ENCODE measurements at places on chromosomes 13 and 19.

DNA sequence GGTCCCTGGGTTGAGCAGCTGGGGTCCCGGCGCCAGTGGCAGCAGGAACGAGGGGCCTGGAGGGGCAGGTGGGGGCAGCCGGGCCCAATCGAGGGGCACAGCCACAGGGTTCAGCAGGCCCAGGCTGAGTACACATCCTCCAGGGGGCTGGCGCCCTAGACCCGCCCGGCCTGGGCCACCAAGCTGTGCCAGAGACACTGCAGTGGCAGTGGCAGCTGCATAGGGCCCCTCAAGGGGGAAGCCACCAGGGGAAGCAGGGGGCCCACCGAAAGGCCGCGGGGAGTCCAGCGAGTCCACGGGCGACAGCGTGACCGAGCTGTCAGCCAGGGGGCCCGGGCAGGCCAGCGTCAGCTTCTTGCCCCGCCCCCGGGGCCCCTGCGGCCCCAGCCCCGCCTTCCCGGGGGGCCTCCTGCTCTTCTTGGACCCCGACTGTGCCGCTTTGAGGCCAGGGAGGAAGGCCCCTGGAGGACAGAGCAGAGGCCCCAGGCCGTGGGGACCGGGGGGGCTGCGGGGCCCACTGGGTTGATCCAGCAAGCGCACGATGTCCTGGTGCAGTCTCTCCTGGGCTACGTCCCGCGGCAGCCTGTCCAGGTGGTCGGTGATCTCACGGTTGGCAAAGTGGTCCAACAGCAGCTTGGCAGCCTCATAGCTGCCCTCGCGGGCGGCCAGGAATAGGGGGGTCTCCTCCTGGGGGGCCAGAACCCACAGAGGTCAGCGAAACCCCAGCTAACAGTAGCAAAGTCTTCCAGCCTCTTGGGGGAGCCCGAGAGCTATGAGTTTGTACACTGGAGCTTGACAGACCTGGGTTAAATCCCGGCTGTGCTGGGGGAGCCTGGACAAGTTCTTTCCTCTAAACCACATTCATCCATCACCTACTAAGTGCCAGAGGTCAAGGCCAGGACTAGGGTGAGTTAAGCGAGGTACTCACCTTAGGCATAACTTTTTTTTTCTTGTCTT lies 39.5 kb downstream of the NOTCH3 start:
- no peak for DNase-seq

DNA sequence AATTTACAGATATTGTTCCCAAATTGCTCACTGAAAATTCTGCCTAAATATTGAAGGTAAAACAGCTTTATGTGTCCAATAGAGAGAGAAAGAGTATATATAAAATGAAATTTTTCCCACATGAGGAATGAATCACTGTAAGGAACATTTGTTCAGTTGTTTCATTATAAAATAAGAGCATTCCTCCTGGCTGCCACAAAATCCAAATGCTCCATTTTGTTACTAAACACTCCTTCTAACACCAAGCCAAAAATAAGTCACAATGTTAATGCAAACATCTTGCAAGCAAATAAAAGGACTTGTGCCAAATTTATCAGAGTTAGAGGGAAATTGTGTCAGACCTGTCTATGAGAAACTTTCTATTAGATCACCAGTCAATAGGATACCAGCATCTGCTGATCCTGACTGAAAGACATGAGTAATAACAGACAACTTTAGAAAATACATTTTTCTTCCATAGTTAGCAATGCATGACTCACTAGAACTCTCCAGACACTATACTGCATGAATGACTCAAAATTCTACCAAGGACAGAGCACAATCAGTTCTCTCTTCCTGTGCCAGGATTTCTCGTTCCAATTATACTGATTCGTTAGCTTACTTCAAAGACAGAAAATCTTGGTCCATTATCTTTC lies 83.5 kb upstream of the FNDC3A start:
- DNase-seq, result no peak

DNA sequence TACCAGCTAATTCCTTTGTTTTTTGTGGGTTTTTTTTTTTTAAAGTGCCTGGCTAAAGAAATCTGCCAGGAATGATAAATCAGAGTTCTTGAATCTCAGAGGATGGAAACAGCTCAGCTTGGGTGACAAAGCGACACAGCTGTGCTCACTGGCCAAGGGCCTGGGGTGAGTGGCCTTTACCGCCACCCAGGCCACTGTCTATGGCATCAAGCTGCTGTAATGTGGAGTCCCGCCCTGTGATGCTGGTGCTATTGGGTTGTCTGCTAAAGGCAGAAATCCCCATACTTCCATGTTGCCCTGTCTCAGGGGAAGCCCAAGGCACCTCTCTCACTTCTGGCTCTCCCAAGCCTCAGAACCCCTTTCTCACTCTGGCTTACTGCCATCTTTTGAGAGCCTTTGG lies 82.6 kb upstream of the FARP1 start:
- no peak for DNase-seq

DNA sequence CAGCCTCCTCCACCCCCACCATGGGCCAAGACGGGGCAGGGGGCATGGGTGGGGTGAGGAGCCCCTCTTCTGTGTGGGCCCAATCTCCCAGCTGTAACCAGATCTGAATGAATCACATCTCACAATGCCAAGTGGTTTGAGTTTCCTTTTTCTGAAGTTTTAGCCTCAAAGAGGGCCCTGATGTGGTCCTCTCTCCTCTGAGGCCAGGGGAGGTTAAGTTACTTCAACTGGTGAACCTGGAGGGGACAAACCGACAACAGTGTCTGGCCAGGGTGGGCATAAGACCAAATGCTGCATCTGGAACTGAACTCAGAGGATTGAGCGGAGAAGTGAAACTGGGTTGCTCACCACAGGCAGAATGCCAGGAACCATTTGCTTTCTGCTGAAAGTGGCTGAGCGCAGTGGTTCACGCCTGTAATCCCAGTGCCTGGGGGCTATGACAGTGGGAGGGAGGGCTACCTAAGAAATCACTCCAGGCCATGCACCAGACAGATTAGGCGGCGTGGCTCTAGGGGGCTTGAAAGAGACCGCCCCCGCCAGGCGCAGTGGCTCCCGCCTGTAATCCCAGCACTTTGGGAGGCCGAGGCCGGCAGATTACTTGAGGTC lies 15.4 kb upstream of the IRGC start:
- DNase-seq, result peak; percentile 15

DNA sequence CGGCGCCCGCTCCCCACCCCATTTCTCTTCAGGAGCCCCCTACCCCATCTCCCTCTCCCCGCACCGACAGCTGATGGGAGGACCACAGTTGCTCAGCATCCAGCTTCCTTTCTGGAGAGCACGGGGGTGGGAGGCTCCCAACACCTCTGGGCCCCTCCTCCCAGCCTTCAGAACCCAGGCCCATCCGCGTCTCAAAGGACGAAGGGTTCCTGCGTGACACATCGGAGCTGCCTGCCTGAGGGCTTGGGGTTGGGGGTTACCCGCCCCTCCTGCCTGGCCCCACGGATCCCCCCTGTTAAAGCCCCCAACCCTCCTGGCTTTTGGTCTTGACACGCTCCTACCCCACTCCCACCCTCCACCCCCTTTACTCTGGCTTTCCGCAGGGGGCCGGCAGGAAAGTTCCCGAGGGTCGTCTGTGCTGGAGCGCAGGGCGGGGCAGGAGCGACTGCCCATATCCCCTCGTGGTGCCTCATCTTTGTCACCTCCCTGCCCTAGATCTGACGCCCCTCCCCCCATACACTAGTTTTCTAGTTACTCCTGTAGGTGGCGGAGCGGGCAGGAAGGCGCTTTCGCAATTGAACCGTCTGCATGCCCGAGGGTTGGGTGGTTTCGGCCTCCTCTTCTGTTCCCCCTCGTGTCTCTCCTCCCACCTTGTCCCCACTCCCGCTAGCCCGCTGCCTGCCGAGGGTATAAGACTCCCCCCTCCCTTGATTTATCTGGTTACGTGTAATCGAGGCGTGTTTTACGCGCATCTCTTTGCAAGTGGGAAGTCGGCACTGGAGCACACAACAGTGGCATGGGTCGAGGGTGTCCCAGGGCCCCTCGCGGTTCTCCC lies 924 bp downstream of the TRAPPC5 start:
- DNase-seq, result peak; percentile 86

- no peak for DNase-seq
Measured at GRCh38 chr13:58963321-58963720, 1200.4 kb downstream of the DIAPH3 start.
